Activated naive CD4-positive, alpha-beta T cell treated with anti-CD3 and anti-CD28 coated beads, Interleukin-2, amount 50 U/mL, for 72 hours (primary cell): ENCODE measurements at places on chromosomes 3 and 15. TPM values are rescaled to one million over a fixed set of nuclear protein-coding genes. Genes with fewer than 3 reads are reported as not detected.

The C2CD4A gene
- total RNA-seq, result 0.14 TPM

The HTR3E gene
- total RNA-seq, result not detected

The GPR15 gene
- 1.5 TPM for total RNA-seq

The FBXL2 gene
- not detected for total RNA-seq

The GPR27 gene
- total RNA-seq, result 0.74 TPM

- DNase-seq, result no peak
Observed at GRCh38 chr3:172846103-172846561, 95.6 kb downstream of the ECT2 start.

DNA sequence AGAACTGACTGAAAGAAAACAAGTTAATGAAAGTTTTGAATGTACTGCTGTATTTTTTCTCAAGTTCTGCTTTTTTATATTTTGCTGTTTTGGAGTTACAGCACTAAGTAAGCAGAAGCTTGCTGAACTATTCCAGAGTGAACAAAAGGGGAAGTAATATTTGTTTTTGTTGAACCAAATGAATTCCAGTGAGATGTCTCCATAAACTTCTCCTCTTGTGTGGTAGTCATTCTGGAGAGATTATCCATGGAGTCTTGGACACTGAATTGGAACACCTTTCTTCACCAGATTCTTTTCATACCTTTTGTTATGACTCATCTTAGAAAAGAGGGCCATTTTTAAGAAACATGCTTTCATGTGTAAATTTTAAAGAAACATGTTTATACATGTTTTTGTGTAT lies 8.8 kb downstream of the ANKUB1 start:
- DNase-seq, result no peak

DNA sequence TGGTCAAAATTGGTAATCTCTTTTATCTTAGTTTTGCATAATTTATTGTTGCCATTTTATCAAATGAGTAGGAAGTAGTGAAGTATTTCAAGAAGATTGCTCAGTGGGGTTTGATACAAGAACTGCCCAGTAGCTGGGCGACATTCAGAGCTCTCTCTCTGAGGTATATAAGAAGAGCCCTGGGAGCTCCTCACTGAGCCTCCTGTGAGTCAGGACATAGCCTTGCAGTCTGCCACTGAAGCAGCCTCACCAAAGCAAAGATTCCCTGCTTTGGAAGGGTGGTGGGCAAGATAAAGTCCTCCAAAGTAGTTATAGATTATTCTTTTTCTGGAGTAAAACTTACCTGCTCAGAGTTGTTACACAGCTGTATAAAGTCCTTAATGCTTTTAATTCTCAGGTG lies 26.1 kb downstream of the SKIL start:
- DNase-seq, result no peak
